ENCODE measurements at places on chromosomes 6 and 20.

DNA sequence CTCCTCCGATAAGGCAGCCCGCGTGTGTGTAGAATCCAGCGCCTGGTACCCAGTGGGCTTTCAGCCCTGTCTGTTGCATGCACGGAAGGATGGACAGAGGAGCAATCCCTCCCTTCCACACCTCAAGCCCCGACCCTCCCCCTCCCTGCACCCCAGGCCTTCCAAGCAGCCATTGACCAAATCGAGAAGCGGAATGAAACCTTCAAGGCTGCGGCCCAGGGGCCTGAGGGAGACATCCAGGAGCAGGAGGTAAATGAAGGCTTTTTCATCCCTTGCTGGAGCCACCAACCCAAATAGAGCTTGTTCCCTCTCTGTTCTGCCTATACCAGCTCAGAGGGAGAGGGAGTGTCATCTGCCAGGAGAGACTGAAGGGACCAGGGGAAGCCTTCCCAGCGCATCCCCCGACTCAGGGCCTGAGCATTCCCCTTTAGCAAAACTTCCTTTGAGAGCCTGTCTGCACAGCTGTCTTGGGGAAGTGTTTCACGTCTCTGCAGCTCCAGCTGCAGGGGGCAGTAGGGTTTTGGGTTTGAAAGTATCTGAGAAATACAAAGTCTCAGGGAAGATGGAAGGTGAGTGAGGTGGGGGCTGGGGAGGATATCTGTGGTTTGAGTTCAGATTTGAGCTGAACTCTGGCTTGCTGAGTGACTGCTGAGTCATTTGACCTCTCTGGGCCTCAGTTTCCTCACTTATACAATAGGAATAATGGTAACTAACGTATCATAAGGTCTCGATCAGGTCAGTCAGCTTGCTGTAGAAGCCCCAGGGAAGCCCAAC, 16.1 kb downstream of the FGD2 start:
- DNase-seq = peak; percentile 31

- DNase-seq = no peak
Observed at GRCh38 chr6:470051-470900, 78.7 kb downstream of the IRF4 start.

DNA sequence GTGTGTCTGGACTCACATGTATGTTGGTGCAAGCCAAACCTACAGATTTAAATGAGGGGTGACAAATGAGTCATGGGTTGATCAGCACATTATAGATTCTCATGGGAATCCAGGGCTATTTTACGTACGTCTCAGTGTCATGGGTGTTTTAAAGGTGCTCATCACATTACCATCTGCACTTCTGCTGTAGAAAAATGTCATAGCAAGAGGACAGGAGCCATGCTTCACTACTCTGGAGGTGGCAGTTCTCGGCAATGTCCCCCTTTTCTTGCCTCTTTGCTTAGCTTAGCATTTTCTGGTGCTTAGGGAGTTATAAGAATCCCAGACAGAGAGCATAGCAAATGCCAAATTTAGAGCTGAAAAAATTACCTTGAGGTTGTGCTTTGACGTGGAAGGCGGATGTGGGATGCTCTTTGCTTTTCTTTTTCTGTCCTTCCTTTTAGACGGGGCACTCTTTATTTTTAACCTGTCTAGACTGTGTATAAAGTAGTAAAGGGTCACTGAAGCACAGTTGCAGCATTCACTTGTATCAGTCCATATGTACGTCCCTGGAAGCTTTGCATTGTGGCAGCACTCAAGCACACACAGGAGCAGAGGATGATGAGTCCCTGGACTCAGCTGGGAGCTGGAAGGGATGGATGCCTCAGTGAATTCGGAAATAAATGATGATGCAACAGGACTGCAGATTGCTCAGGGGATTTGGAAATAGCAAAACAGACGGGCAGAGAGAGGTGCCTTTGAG, 139.7 kb downstream of the SYNDIG1 start:
- DNase-seq = no peak

- no peak for DNase-seq
Observed at GRCh38 chr6:108275976-108276375, 15.1 kb upstream of the SNX3 start.

DNA sequence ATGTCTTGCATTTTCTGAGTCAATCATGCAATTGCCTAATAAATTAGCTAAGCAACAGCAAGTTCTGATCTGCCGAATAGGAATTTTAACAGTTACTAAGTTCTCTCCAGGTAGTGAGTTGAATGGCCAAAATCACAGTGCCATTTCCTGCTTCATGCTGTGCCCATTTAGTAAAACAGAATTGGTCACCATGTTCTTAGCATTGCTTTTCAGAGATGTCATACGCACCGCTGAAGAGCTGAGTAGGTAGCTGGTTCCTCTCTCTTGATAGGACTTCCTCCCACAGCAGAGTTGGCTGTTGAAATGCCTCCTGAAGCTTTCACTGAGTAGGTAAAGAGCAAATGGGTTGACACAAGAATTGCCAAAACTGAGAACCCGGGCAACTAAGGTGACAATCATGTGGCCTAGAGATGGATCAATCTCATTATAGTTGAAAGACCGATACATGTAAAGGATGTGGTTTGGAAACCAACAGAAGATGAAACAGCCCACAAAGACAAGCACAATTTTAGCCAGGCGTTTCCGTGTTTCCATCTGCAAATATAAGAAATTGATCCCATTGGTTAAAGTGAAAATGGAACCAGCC, 57.1 kb upstream of the GJE1 start:
- no peak for DNase-seq

DNA sequence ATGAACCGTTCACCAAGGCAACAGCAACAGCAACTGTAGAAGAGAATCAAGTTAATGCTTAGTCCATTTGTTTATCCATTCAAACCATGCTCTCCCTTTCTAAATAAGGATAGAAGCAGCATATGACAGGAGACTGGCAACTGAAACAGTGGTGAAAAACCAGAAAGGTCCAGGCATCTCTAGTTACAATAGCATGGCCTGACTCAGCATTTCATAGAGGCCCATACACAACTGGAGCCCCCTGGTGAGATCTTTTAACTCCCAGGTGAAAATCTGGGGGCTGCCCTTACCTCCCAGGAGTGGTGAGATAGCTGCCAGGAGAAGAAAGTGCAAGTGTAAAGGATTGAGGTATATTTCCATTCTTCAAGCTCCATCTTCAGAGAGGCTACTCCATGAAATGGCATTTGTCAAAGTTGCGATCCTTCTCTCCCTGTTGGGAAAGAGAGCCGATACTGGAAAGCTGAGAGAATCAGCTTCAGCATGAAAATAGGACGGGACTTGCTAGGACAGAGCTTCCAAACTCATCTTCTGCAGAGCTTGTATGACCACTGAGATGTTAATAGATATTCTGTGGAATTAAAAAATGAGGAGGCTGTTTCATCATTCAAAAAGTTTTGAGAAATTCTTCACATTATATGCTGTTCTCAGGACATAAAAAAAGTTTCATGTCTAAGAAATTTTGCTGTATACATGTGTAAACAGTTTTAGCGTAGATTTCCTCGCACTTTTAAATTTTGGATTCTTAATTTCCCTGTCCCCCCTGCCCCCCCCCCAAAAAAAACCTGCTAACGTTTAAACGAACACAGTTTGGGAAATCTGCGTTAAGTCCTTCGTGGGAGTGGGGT, 10.9 kb upstream of the SLC2A12 start:
- DNase-seq = no peak

DNA sequence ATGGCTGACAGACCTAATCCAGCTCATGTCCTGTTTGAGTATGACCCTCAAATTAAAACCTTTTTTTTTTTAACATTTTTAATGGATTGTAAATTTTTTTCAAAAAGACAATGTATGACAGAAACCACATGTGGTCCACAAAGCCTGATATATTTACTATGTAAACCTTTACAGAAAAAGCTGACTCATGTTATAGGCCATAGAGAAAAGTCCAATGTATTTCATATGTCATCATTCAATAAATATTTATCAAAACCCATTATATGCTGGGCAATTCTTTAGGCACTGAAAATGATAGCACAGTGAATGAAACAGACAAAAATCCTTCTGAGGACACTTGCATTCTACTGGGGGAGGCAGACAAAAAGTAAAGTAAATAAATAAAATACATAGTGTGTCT, 826.2 kb upstream of the FLRT3 start:
- DNase-seq = no peak

DNA sequence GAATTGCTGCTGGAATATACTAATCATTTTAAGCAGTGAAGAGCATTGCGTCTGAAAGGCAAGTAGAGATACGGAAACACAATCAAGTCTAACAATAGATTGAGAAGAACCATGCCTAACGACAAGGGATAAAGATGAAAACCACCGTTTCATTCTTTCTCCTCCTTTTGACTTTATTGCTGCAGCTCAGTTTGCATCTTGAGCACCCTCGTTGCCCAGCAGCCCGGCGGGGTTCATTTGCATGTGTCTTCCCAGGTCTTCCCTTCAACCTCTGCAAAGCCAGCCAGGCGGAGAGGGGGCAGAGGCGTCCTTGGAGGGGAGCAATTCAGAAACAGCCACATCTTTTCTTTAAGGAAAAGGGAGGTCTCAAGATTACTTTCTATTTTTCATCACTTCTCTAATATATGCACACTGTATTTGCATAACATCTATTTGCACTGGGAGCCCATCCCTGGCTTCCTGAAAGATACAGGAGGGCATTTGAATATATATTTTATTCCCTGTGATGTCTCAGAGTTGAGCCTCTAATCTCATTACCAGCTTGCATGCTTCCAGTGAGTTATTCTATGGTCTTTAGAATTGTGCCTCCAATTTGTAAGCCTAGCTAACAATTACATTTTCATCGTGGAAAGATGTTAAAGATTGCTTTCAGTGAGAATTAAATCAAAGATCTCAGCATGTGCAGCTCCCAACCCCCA, 18.7 kb upstream of the PXDC1 start:
- no peak for DNase-seq

DNA sequence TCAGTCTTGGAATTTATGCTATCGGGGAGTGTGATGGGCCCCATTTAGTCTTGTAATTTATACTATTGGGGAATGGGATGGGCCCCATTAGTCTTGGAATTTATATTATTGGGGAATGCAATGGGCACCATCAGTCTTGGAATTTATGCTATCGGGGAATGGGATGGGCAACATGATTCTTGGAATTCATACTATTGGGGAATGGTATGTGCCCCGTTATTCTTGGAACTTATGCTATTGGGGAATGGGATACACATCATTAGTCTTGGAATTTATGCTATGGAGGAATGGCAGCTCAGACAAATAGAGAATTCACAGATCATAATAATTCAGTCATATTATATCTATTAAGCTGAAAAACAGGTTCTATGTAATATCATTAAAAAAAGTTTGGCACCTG, 300.3 kb downstream of the SMOC2 start:
- DNase-seq = no peak

DNA sequence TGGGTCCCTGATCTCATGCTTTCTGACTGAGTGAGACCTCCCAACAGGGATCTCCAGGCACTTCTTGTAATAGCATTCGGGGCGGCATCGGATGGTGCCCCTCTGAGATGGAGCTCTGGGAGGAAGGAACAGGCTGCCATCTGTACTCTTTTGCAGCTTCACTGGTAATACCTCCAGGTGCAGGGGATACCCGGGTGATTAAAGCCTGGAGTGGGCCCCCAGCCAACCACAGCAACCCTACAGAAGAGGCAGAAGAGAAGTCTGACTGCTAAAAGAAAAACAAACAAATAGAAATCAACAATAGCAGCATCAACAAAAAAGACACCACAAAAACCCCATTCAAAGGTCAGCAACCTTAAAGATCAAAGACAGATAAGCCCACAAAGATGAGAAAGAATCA, 19.1 kb upstream of the PGK2 start:
- DNase-seq = no peak

DNA sequence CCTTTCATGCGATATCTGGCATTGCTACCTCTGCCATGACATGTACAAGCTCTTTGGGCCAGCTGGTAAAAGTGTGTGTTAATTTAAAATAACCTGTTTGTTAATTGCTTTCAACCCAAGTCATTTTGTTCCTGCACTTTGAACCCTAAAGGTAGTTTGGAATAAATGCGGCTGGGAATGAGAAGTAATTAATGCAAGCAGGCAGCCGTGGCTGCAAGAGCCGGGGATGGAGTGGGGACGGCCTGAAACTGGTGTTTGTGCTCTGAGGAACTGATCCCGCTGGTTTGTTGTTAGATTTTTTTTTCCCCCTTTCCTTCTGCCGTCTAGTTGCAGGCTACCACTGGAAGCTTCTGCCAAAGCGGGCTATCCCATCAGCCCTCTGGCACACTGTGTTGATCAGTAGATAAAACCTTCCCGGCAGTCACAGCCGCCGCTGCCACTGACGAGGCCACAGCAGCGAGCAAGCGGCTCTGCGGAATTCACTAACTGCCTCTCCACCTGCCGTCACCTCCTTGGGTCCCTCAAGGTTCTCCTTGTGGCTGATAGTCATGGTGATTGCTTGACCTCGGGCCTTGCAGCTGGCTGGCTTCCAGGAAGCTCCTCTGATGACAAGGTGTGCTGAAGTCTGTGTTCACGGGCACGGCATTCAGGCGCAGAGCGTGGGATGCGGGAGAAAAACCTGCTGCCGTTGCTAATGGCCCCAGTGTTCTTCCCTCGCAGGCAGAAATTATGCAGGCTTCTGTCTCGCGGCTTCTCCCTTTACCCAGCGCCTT, 315.9 kb downstream of the TFAP2A start:
- DNase-seq = no peak

GRCh38 chr6:1868561-1869261, 259.0 kb downstream of the FOXC1 start:
- DNase-seq = no peak

- no peak for DNase-seq
Observed at GRCh38 chr6:149433881-149434280, 33.8 kb downstream of the SUMO4 start.

DNA sequence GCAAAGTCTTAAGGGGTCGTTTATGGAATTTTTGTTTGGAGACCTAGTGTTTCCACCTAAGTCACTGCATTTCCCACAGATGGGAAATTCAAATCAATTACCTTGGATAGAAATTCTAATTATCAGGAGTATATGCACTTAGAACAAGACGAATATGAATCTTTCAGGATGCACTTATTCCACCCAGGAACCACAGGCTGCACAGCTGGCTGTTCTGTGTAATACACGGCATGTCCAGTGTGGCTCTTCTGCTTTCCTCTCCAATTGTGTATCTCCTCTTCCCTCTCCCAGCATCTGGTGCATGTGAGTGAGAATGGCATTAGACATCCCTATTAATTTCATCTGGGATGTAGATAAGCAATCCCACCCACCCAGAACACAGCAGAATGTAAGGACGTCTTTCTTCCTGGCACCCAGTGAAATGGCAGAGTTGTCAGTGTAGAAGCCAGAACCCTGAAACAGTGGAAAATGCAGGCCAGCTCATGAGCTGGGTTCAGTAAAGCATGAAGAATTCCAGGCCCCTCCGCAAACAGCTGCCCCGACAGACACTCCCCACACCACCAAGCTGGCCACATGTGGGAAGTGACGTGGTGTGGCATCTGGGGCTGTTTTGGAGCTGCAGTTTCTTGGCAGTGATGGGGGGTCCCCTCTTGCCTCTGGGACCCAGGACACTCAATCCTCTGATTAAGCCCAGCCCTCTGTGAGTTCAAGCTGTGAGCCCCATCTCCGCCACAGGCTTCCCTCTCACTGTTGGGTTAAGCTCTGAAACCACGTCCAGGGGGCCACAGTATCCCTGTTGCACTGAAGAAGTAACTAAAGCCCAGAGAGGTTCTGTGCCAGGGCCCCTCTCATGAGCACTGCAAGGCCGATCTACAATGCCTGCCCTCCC, 180.1 kb upstream of the CST7 start:
- no peak for DNase-seq
